ENCODE measurements at places on chromosomes 2 and 18. TPM values are rescaled to one million over a fixed set of nuclear protein-coding genes. Genes with fewer than 3 reads are reported as not detected.
A peak's percentile ranks its signal among the peaks of the same experiment; 100 is the strongest.

Gene CASP10
- 7.8 TPM for total RNA-seq

Gene DLX2
- total RNA-seq, result not detected

Gene CFC1
- total RNA-seq, result not detected

Gene CERKL
- not detected for total RNA-seq

Gene GATA6
- 89.3 TPM for total RNA-seq

DNA sequence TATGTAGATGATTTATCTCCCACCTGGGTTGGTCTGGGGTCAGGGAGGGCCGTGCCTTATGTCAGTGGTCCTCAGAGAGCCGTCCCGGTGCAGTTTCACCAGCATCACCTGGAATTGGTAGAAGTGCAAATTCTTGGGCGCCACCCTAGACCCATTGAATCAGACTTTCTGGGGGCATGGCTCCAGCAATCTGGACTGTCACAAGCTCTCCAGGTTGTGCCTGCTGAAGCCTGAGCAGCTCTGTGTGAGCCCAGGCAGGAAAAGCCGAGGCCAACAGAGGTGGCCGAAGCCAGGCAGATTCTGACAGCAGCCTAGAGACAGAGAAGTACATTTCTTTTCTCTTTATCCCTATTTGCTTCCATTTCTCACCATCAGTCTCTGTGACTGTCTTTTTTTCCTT is 98.4 kb upstream of the SEC11C start:
- no peak for DNase-seq
- H3K4me1 ChIP-seq, result no peaks in the 10 kb centered on the region
- H3K4me3 ChIP-seq, result no peak overlapping the region
- H3K36me3 ChIP-seq, result no peaks in the 10 kb centered on the region
- peak overlapping the region; percentile 78 for H3K27ac ChIP-seq

DNA sequence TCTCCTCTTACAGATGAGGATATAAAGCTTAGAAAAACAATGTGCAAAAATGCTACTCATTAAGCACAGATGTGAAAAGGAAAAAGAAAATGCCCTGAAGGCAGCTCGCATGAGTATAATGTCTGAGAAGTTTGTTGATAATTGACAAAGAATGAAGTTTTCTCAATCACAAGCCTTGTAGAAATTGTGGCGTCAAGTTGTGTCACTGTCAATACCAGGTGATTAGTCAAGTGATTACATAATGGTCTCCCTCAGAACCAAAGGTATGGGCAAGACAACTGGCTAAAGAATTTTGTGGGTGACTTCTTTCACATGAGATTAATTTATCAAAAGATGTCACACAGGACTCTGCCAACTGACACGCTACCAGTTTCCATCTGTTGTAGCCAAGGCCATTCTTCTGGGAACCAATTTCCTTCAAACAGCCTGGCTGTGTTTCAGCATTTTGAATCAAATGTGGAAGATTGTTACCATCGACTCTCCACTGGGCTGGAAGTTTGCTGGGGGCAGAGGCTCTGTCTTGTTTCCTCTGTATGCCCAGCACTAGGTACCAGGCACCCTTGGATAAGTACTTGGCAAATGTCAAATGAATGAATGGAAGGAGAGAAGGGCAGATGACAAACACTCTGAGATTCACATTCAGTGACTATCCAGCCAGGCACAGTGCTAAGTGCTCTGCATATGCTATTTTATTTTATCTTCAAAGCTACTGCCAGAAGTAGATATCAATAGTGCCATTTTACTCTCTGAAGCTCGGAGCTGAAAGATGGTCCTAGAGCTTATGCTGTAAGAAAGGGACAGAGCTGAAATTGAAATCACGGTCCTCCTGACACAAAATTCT is 5.9 kb upstream of the FN1 start:
- H3K4me1 ChIP-seq, result peaks cover 14% of the 10 kb centered on the region
- no peaks in the 10 kb centered on the region for H3K36me3 ChIP-seq
- no peak overlapping the region for H3K4me3 ChIP-seq
- no peak for DNase-seq

- no peak for DNase-seq
- H3K27me3 ChIP-seq, result no peaks in the 10 kb centered on the region
- peaks cover 55% of the 10 kb centered on the region for H3K4me1 ChIP-seq
- H3K27ac ChIP-seq, result peak overlapping the region; percentile 96
- no peak overlapping the region for H3K4me3 ChIP-seq
- no peaks in the 10 kb centered on the region for H3K36me3 ChIP-seq
These were observed 139.0 kb downstream of the ZFP36L2 start for GRCh38 chr2:43087413-43087812.

- H3K27me3 ChIP-seq, result no peaks in the 10 kb centered on the region
- H3K4me3 ChIP-seq, result no peak overlapping the region
- no peak overlapping the region for H3K27ac ChIP-seq
- DNase-seq, result no peak
- H3K4me1 ChIP-seq, result no peaks in the 10 kb centered on the region
- H3K36me3 ChIP-seq, result no peaks in the 10 kb centered on the region
These were observed 249.8 kb upstream of the ATP5MC3 start for GRCh38 chr2:175431101-175431946.

DNA sequence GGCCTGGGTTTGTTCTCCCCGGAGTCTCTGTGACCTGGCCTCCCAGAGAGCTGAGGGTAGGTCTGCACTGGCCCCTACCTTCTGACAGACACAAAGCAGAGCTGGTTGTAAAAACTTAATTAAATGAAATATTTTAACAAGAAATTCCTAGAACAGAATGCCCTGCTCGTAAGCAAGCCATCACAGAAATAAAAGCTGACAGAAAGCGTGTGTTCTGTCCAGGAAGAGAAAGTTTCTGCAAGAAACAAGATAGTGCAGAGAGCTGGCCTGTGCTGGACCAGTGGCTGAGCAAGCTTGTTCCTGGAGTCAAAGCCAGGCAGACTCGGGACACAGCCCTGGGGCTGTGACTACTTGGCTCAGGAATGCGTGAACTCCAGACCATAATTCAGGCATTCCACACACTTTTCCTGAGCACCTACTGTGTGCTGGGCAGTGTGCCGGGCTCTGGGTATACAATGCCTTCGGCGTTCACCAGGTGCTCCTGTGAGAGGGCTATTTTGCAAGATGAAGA is 51.6 kb downstream of the APOB start:
- DNase-seq, result peak; percentile 49
- no peaks in the 10 kb centered on the region for H3K36me3 ChIP-seq
- H3K4me3 ChIP-seq, result no peak overlapping the region
- H3K4me1 ChIP-seq, result peaks cover 8% of the 10 kb centered on the region
- H3K27me3 ChIP-seq, result no peaks in the 10 kb centered on the region

DNA sequence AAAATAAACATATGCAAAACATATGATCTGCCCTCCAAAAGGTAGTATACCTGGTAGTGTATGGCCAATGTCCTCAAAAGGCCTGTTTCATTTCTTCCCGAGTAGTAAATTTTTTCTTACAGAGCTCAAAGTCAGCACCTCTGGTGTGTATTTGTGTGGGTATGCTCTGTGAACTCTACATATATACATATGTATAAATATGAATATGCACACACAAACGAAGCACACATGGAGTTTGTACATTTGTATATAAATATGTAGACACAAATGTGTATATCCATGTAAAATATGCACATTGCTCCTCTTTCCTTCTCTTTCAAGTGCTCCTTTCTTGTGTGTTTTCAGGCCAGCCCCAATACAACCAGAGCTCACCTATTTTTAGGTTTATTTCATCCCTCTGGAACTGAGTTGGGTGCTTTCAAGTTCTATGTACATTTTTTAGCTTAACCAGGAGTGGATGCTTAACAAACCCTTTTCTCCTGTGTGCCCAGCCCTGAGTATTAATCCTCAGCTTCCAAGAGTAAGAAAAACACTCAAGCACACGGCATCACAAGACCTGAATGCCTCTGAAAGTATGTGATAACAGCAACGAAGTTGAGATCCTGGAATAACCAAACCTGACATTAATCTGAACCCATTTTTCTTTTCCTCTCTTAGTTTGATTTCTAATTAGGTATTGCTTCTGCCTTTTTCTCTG is 12.2 kb upstream of the GALNT5 start:
- no peak for DNase-seq
- no peaks in the 10 kb centered on the region for H3K27me3 ChIP-seq
- H3K4me1 ChIP-seq, result no peaks in the 10 kb centered on the region
- no peaks in the 10 kb centered on the region for H3K36me3 ChIP-seq
- no peak overlapping the region for H3K27ac ChIP-seq

Data from ascending aorta (tissue), 2 donors.